ENCODE measurements at places on chromosomes 1 and 21.

GRCh38 chr1:56444960-56445646, 134.3 kb downstream of the PLPP3 start:
- DNase-seq = no peak
- H3K27ac ChIP-seq = no peak overlapping the region
- no peak overlapping the region for H3K4me3 ChIP-seq

DNA sequence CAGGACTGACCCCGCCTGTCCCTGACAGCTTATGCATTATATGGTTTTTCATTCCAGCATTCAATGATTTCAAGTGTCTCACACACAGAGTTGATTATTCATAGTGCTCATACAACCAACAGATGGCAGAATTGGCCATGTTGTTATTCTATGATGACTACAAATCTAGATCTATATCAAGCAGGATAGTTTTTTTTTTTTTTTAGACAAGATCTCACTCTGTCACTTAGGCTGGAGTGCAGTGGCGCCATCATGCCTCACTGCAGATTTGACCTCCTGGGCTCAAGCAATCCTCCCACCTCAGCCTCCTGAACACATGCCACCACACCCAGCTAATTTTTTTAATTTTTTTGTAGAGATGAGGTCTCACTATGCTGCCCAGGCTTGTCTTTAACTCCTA, 40.1 kb upstream of the LRRC8D start:
- no peaks in the 10 kb centered on the region for H3K27me3 ChIP-seq
- H3K4me1 ChIP-seq = peaks cover 55% of the 10 kb centered on the region
- H3K36me3 ChIP-seq = peaks cover 7% of the 10 kb centered on the region
- peak; percentile 32 for DNase-seq
- peak overlapping the region; percentile 99 for H3K27ac ChIP-seq
- peak overlapping the region; percentile 66 for H3K4me3 ChIP-seq

DNA sequence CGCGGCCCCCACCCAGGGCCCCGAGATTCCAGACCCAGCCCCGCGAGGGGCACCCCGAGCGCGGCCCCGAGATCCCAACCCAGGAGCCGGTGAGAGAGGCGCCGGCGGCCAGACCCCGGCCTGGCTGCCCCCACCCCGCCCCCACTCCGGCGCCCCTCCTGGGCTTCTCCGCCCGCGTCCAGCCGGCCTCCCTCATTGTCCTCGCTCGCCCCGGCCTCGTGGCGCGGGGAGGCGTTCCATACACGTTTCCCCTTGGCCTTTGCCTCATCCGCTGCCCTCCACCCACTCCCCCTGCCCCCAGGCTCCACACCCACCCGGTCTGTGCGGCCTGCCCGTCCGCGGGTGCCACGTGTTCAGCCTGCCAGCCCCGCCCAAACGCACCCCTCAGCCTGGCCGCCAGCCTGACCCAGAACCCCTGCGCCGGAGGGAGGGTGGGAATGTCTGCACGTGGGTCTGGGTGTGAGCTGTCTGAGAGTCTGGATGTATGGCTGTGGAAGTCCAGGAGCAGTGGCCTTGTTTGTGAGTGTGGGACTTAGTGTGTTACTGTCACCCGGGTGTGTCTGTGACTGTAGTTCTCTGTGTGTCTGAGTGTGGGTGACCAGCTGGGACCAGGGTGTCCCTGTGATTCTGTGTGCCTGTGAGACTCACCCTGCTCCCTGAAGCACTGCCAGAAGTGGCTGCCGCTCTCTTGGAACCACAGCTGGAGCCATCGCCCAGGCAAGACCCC, 681 bp downstream of the B4GALT2 start:
- peaks cover 5% of the 10 kb centered on the region for H3K27me3 ChIP-seq
- DNase-seq = peak; percentile 61
- H3K4me1 ChIP-seq = peaks cover 34% of the 10 kb centered on the region
- H3K36me3 ChIP-seq = peaks cover 48% of the 10 kb centered on the region

- no peak overlapping the region for H3K4me3 ChIP-seq
- H3K27me3 ChIP-seq = peaks cover 48% of the 10 kb centered on the region
- no peaks in the 10 kb centered on the region for H3K4me1 ChIP-seq
- no peaks in the 10 kb centered on the region for H3K36me3 ChIP-seq
- no peak overlapping the region for H3K27ac ChIP-seq
Measured at GRCh38 chr1:17919525-17920439, 164.6 kb downstream of the ACTL8 start.

Measured in activated naive CD8-positive, alpha-beta T cell treated with anti-CD3 and anti-CD28 coated beads for 36 hours (primary cell).